ENCODE measurements at places on chromosomes 5 and 9.
A peak's percentile ranks its signal among the peaks of the same experiment; 100 is the strongest.

GRCh38 chr9:123614306-123615263, 258.6 kb downstream of the CRB2 start:
- no peak for DNase-seq

- no peak for DNase-seq
Observed at GRCh38 chr9:129809346-129809745, 6.4 kb downstream of the TOR1B start.

DNA sequence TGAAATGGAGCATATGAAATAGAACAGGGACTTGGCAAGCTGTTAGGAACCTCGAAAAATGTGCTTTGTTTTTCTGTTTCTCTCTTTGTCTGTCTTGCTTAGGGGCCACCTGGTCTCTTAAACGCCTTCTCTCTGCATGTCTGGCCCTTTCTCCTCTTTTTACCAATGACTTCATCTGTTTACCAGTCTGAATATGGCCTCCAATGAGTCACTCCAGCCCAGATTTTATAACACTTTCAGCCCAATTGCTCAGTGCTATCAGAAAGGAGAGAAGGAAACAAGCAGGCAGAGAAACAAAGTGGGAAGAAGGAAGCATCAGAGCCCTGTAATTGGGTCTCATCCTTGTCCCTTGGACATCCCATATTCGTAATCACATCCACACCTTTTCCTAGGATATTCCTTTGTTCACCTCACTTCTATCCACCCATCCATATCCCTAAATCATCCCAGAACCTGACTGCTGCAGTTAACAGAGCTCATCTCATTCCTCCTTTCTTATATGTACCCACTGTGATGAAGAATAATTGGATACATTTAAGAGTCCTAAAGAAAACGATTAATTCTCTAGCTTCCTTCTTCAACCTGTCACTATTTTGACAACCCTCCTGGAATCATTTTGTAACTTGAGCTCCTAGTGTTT, 151.8 kb upstream of the GPR151 start:
- DNase-seq = no peak

GRCh38 chr9:98222885-98223691, 30.7 kb upstream of the CORO2A start:
- DNase-seq = no peak

DNA sequence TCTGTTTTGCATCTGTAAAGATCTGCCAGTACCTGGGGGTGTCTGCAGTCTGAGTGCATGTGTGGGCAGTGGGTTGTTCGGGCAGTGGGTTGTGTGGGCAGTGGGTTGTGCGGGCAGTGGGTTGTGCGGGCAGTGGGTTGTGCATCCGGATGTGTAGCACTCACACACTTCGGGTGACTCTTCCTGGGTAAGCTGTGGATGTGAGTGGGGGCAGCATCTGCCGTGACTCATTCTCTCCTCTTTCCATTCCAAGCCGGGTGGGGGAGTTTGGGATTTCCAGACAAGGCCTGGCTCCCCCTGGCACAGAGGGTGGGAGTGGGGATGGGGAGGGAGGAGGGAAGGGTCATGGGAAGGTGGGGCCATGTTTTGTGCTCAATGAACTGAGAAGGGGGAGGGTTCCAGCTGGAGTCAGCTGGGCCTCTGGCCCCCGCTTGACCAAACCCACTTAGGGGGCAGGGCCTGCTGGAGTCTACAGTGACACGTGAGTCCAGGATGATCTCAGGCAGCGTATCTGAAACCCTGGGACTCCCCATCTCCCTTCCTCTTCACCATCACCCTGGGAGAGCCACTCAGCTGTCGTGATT, 8.3 kb downstream of the CRB2 start:
- no peak for DNase-seq

GRCh38 chr9:89418882-89419640, 78.9 kb downstream of the SEMA4D start:
- DNase-seq = peak; percentile 66
